ENCODE measurements at places on chromosomes 11 and 22.

DNA sequence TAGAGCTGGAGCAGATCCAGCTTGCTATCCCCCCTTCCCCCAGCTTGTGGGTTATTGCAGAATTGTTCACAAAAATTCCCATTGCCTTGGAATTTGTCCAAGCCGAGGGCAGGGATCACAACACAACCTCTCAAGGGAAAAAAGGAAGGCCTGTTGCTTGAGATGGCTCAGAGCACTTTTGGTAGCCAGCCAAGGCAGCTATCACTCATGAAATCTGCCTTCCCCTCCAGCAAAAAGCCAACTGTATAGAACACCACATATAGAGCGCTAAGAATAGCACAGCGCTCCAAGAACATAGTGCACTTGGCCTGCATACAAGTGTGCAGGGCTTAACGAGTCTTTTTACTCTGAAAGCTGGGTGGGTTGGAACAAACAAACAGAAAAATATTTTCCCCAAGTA lies 46.2 kb downstream of the FAM83F start:
- peak; percentile 93 for DNase-seq

DNA sequence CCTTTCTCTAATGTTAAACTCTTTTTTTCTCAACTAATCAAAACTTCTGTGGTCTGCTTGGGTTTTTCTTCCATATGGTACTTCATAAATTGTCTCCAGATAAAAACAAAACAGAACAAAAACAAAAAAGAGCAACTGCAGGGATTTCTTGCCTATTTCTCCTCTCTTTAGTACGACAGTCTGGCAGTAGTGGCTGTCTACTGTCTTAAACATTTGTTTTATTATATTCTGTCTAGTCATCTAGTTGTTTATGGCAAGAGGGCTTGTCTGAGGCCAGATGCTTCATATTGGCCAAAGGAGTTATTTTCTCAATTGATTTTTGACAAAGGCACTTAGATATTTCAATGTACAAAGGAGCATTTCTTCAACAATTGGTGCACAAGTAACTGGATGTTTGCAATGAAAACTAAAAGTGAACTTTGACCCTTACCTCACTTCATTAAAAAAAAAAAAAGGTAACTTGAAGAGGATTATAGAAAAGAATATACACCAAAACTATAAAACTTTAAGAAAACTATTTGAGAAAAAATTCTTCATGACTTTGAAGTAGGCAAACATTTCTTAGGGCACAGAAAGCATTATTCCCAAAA lies 404.2 kb downstream of the LUZP2 start:
- no peak for DNase-seq

DNA sequence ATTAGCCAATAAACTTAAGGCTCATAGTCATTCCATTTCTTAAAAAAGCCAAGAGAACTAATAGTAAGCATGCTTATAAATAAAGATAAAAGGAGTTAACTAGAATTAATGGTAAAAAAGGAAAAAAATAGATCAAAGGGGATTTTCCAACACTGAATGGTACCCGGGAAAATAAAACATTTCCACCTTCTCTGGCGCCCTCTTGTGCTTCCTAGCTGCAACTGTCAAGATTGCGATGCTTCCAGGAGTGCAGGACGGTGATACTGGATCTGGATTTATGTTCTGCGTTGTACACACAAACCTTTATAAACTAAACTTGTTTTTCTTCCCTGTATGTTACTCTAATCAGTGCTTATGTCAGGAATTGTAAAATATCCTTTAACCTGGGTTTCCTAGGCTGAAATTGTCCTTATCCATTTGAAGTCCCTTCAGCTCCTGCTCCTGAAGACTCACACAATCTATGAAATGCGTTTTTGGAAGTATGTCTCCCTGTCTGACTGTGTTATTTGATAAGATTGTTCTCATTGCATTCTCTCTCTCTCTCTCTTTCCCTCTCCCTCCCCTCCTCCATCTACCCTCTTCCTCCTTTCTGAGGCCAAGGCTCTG lies 9.6 kb upstream of the HTATIP2 start:
- DNase-seq = peak; percentile 34

- peak; percentile 48 for DNase-seq
These were observed 7.7 kb downstream of the SLC37A2 start for GRCh38 chr11:125070699-125071254.

DNA sequence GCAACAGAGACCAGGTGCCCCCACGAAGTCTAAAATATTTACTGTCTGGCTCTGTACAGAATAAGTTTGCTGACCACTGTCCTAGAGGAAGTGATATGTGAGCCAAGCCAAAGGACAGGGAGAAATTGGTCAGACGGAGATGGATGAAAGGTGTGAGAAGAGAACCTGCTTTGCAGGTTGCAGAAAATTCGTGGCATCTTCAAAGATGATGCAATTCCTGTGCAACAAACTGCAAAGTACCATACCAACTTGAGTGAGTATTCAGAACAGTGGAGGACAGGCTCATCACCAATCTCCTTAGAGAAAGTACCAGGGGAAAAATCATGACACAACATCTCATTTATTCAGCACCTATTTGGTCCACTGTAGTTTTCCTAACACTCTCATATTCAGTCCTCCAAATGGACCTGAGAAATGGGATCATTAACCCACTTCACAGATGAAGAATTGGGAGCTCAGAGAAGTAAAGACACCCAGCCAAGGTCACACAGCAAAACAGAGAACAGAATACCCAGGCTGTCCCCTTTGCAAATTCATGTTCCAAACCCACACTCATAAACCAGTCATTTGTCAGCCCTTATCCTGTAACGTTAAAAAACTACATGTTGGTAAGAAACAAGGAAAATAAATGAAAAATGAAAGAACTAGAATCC lies 536.8 kb downstream of the MIAT start:
- DNase-seq = peak; percentile 51

DNA sequence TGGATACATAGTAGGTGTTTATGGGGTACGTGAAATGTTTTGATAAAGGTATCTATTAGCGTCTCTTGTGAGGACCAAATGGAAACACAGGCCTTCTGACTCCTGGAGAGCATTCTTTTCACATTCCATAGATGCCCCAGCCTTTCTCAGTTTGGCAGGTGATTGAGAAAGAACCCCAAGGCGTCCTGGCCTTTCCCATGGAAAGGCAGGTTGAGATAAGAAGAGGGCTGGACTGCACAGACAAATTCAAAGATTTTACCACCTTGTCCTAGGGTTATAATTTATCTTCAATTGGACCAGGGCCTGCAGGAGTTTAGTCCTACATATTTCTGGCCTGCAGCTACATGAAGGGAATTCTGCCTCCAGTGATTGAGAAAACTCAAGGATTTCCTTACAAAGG lies 661 bp upstream of the OLFML1 start:
- DNase-seq = peak; percentile 21

GRCh38 chr22:45905924-45906865 lies 70.8 kb downstream of the WNT7B start:
- peak; percentile 46 for DNase-seq

DNA sequence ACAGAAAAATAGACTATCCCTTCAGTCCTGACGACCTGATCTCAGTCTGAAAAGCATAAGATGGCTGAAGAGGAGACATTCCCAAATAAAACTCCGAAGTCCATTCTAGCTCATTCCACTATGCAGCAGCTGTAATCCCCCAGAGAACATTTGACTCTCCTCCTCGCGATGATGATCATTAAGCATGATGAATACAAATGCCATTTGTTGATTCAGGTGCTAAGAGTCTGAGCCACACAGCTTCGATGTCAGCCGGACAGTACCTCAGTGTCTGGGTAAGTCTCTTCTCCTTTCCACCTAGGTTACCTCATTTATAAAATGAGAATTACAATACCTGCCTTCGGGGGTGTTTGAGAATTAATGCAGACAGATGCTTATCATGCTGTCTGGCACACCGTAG lies 94.8 kb downstream of the TENM4 start:
- DNase-seq = no peak

- DNase-seq = no peak
These were observed 53.2 kb downstream of the TSPAN18 start for GRCh38 chr11:44779736-44780520.

- DNase-seq = no peak
These were observed 81.9 kb upstream of the WNT7B start for GRCh38 chr22:46058591-46059519.

GRCh38 chr22:30881361-30882183 lies 87.0 kb downstream of the MORC2 start:
- no peak for DNase-seq

DNA sequence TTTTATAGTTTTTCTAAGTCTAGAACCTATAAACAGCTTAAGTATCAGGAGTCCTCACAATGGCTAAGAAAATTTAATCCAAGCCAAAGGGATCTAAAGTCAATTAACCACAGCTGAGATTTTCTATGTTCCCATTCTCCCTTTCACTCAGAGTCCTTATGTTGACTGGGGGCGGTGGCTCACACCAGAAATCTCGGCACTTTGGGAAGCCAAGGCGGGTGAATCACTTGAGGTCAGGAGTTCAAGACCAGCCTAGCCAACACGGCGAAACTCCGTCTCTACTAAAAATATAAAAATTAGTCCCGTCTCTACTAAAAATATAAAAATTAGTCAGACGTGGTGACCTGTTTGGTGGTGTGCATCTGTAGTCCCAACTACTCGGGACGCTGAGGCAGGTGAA lies 6.9 kb downstream of the RDX start:
- no peak for DNase-seq

- DNase-seq = no peak
These were observed 21.5 kb upstream of the PRR5 start for GRCh38 chr22:44680481-44680894.

DNA sequence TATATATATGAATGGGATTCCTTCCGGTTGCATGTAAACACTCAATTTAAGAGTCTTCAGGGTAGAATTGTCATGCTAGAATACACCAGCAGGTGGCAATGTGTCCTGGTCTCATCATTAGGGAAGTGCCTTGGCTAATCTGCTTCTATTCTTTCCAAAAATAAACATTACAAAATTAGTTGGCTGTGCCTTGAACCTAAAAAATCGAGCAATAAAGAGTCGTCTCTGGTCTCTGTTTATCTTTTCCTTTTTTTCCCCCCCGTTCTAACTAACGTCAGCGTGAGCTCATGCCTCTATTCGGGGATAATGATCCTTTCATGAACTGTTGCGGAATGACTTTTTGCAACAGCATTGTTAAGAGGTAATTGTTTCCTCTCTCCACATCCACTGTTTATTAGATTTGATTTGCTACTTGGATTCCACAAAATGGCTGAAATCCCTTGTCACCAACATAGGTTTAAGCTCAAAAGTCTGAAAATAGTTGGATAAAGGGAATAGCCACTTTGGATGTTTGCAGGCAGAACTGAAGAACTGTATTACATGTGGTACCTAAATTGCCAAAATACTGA lies 1.2 kb upstream of the ARHGEF12 start:
- peak; percentile 84 for DNase-seq

DNA sequence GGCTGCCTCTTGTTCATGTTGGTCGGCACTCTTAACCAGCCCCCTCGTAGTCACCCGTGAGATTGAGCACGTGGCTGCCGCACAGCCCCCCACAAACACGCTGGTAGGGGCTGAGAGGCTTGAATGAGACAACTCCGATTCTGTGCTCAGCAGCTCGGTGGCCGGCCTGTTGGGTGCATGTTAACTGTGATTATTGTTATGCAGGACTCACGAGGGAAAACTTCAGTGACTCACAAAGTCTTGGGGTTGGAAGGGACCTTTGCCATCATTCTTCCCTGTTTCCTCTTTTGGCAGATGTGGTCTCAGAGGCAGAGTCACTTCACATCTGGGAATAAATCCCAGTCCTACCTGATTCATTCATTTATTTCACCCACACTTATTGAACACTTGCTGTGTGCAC lies 75.2 kb downstream of the ADAMTS15 start:
- DNase-seq = peak; percentile 78

DNA sequence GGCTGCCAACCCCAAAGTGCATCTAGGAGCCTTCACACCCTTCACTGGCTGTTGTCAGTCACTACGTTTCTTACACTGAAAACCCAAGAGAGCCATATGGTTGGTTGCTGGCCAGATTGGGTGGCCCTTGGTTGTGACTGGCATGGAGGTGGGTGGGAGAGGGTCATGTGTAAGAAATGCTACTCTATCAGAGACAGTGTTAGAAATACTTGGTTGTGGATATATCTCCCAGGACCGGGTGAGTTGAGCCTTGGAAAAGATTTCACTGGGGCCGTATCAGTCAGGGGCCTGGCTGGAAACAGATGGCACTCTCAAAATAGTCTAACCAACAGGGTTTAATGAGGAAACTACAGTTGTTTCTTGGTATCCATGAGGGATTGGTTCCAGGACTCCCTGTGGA lies 15.2 kb downstream of the ENDOD1 start:
- DNase-seq = no peak

- DNase-seq = no peak
These were observed 34.1 kb upstream of the GRAMD4 start for GRCh38 chr22:46586123-46586519.

DNA sequence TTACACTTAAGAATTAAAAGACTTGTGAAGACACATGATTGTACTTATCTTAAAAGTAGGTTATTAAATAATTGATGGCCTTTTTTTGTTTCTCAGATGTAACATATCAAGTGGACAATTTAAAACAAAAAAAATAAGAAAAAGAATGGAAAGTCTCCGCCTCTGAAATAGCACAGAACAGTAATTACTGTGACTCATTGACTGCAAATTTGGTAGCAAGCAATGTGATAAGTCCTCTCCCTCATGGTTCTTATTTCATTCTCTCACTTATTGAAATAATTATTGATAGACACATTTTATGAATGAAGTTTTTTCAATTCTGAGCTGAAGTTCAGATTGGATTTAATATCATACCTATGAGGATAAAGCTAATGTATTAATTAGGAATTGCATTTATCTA lies 717.9 kb upstream of the LUZP2 start:
- peak; percentile 73 for DNase-seq

DNA sequence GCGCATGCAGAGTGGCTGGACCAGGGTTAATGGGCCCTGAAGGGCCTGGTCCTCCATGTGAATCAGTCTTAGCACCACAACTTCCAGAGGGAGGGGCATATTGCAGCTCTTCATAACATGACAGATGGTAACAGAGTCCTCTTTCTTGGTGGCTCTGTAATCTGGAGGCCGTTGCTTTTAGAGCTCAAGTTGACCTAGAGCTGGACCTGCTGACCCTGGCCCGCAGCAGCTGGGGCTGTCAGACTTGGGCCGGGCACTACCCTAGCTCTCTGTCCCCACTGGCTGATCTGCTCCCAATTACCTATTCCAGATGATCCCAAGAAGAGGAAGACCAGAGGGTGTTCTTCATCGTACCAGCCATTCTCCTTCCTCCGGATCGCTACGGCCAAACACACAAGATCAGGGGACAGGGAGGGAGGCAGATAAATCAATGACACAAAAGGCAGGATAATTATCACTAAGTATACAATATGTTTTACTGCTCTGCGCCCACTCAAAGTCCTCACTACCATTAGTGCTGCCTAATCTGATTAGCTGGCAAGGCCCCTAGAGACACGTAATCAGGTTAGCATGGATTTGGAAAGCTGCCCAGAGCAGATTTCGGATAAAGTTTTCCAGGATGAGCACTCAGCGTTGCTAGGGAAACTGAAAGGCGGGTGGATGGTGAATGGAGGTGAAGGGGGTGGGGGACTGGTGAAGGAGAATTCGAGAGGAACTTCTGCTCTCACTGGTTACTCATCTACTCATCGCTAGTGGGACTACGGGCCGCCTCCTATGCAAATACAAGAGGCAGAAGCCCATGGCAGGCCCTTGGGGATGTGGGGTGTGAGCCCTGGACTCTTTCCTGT lies 64.5 kb upstream of the PHOX2A start:
- peak; percentile 86 for DNase-seq

Data from fibroblast of upper back skin (primary cell).